ENCODE measurements at places on chromosomes 13 and 19.

GRCh38 chr13:41503356-41503755, 46.0 kb downstream of the RGCC start:
- no peak for DNase-seq

GRCh38 chr19:8858260-8858659, 26.1 kb downstream of the MBD3L1 start:
- DNase-seq: no peak

DNA sequence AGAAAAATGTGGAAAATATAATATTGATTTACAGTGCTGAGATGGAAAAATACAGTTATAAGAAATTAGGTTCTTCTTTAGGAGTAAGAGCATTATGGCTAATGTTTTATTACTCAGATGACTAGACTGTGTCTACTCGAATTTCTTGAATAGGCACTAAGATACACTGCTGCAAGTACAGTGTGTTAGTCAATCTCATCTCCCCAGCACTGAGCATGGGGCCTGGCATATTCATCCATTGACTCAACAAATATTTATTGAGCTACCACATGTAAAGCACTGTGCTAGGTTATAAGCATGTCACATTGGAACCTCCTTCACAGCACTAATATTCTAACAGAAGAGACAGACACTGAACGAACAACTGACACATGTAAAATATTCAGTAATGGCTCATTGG, 242.5 kb upstream of the GPC6 start:
- DNase-seq: no peak

GRCh38 chr13:91133941-91134802, 213.3 kb upstream of the MIR17HG start:
- DNase-seq: no peak

- no peak for DNase-seq
Observed at GRCh38 chr13:39635564-39635963, 19.9 kb upstream of the COG6 start.

DNA sequence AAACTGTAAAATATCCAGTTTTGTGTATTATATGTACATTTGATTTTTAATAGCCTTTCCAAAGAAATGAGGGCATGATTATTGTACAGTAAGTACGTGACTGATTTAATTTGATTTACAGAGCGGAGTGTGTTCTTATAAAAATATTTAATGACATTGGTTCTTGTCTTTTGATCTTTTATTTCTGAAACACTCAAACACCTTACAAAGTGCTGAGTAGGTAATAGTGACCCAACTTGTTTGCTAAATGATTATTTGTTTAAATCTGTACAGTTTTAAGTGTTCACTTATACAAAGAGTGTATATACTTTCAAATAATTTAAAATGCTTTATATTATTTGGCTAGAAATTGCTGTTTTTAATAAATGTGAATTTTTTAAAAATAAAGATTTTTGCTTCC, 71.5 kb downstream of the COG3 start:
- DNase-seq: no peak

- no peak for DNase-seq
Observed at GRCh38 chr19:17192751-17193150, 22.4 kb upstream of the USE1 start.

GRCh38 chr19:45477713-45478453, 10.1 kb downstream of the FOSB start:
- no peak for DNase-seq

DNA sequence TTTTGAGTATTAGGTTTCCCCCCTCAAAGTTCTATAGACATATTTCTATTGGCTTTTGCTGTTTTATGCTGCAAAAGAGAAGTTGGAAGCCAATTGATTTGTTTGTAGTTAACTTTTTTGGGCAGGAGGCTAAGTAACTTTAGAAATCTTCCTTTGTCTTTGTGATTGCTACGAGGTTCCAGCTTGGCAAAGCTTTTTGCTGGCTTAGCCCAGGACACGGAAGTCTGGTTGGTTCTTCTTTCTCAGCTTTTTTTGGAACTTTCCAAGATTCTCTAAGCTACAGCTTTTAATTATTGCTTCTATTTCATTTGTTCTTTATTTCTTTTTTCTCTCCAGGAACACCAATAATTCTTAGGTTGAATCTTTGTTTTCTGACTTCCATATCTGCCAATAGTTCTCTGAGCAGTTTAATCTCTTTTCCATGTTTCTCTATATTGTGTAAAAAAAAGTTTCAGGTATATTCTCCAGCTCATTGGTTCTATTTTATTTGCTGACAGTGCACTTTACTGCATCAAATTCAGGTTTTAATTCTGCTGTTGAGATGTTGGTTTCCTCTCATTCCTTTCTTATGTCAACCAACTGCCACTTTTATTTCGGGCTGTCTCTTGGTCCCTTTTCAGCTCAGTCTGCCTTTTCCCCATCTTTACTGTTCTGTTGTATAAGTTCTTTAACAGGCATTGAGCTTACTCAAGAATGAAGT, 27.8 kb downstream of the MBNL2 start:
- no peak for DNase-seq

DNA sequence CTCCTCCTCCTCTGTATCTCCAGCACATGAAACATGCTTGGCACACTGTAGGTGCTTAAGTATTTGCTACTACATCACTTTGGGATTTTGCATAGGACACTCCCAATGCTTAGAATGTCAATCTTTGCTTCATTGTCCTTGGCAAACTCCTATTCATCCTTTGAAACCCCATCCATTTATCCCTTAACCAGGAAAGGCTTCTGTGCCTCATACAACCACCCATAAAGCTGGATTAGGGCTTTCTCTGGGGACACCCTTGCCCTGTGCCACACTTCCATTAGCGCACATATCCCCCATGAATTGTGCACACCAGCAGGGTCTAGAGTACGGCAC, 5.8 kb upstream of the EPS8L1 start:
- DNase-seq: no peak

DNA sequence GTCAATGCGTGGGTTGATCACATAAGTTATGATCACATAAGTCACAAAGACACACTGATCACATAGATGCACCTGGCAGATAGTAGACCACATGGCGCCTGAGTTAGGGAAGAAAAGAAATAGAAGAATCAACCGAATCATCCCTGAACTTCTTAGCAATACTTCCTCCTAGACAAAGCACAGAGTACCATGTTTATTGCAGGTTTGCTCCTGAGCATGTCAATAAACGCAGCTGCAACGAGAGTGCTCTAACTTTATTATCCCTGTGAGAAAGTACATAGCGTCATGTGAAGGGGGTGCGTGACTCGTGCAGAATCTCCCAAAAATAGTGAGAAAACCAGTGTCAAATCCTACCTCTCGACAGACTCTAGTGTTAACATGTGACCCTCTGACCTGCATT, 17.3 kb downstream of the NCR1 start:
- DNase-seq: no peak
